ENCODE measurements at places on chromosomes 7 and 10. TPM values are rescaled to one million over a fixed set of nuclear protein-coding genes. Genes with fewer than 3 reads are reported as not detected.

GRCh38 chr7:157962458-157963306 is 624.9 kb downstream of the PTPRN2 start:
- DNase-seq: no peak

DNA sequence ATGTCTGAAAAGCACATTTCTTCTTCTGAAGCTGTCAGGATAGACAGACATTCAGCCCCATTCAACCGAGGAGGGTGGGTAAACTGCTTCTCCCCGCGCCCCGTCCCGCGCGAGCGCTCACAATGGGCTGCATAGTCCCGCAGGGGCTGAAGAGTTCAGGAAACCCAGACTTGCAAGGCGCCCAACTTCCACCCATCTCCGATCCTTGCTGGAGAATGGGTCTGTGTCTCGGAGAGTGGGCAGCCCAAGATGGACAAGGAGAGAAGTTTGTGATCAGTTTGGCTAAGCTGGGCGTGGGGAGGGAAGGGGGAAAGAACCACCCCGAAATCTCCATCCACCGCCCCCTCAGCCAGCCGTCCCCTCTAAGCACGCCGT is 686 bp downstream of the AASS start:
- DNase-seq: peak; percentile 23

DNA sequence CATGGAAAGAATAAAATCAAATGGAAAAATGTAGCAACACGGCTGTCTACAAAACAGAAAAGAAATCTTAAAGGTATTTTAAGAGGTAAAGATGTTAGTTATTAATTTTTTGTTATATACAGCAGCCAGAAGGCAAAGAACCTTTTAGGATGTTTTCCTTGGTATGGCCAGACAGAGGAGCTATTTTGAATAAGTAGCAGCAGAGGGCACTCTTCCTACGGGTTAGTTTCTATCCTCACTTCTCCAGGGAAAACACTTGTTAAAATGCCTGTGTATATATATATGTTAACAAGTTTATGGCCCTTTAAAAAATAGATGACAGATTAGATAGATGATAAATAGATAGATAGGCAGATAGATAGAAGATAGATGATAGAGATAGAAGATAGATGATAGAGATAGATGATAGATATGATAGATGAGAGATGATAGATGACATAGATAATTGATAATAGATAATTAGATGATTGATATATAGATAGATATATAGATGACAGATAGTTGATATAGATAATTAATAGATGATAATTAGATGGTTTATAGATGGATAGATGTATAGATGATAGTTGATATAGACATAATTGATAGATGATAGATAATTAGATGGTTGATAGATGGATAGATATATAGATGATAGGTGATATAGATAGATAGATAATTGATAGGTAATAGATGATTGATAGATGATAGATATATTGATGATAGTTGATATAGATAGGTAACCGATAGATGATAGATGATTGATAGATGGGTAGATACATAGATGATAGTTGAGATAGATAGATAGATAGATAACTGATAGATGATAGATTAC is 57.8 kb upstream of the WIPF3 start:
- no peak for DNase-seq

- DNase-seq: no peak
Measured at GRCh38 chr7:956031-956430, 1.6 kb upstream of the ADAP1 start.

DNA sequence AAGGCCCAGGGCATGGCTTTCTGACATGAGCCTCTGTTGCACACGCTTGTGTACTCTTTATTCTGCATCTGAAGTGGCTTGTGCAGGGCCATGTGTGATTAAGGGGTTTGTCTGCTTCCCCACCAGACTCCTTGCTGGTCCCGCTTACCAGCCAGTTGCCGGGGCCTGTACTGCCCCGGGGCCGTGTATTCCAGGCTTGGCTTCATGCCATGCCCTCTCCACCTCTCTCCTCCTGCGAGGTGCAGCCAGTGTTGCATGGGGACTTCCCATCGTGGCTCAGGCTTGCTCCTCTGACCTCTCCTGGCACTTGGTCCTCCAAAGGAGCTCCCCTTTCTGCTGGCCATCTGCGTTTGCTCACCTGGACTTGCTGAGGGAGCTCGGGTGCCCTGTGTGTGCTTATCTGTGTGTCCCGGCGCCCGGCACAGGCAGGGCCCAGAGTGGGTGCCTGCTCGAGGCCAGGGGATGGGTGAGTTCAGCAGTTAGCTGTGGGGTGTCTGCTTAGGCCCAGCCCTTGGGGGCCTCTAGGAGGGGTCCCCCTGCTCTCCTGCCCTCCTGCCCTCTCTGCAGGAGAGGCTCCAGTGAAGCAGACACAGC is 11.0 kb upstream of the C10orf143 start:
- DNase-seq: no peak

GRCh38 chr7:70177166-70177565 is 578.9 kb downstream of the AUTS2 start:
- no peak for DNase-seq

GRCh38 chr7:78151229-78151628 is 352.7 kb downstream of the PHTF2 start:
- DNase-seq: no peak

DNA sequence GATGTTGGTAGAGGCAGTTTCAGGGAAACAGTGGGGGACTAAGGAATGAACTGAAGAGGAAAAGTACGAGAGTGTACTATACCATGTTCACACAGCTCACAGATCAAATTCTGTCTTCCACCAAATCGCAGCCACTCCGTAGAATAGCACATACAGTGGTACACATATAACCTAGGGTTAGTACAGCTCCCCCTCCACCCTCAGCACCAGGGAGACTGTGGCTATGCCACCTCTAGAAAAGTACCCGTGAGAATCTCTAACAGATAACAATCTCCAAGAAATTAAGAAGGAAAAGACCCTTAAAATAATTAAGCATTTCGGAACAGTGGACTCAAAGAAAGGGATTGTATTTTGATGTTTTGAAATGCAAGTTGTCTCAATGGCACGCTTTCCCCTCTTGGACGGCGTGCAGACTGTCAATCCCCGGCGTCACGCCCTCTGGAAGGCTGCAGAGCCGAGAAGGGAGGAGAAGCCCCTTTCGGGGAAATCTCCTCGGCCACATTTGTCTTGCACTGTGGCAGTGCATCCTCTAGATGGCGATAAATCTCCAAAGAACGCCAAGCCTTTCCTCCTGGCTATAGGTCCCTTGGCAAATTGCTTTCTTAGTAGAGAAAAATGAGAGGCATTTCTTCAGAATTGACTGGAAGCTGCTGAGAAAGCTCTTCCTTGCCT is 345.0 kb downstream of the REEP3 start:
- DNase-seq: peak; percentile 69

- no peak for DNase-seq
Measured at GRCh38 chr7:47571331-47572093, 10.4 kb downstream of the TNS3 start.

GRCh38 chr10:48603421-48604038 is 1.3 kb downstream of the ARHGAP22 start:
- no peak for DNase-seq

DNA sequence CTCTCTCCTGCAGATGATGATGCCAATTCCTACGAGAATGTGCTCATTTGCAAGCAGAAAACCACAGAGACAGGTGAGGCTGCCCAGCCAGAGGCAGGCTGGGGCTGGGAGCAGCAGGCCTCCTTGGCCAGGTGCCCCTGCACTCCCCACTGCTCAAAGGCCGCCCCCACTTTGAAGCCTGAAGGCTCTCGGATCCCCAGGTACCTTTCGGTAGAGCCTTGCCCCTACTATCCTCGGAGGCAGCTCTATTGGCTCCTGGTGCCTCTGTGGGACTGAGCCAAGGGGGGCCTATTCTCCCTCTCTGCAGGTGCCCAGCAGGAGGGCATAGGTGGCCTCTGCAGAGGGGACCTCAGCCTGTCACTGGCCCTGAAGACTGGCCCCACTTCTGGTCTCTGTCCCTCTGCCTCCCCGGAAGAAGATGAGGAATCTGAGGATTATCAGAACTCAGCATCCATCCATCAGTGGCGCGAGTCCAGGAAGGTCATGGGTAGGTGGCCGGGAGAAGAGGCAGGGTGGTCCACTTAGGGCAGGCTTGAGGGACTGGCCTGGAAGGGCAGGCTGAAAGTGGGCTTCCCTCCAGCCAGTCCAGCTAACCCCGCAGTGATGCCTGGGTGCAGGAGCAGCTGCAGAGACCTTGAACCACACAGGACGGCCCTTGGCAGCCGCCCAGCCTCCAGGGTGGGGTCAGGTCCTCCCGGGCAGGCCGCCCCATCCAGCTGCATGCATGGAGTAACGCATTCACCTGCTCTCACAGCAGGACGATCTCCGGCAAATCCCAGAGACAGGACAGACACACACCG is 14.1 kb downstream of the LAT2 start:
- peak; percentile 47 for DNase-seq

ALOX5 gene
- 0.10 TPM for total RNA-seq

CYP2C19 gene
- 0.14 TPM for total RNA-seq

EPC1 gene
- 17.5 TPM for total RNA-seq

MYO1G gene
- total RNA-seq: not detected

KIAA1549 gene
- total RNA-seq: 6.0 TPM

FAM25G gene
- total RNA-seq: not detected
